ENCODE measurements at places on chromosomes 2 and 18.

- peak; percentile 48 for DNase-seq
Observed at GRCh38 chr2:121049950-121050585, 234.9 kb downstream of the TFCP2L1 start.

DNA sequence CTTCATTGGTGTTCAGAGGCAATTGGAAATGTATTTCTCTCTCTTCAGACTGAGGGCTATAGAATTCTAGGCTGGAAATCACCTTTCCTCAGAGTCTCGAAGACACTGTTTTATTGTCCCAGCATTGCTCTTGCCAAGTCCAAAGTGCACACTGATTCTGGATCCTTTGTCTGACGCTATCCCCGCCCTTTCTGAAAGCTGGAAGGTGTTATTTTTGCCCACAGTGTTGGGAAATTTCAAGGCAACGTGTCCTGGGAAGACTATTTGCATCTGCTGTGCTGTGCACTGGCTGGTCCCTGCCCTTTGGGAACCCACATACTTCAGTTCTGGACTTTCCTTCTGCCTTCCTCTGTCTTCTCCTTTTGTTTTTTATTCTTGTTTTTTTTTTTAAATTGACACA lies 190.8 kb downstream of the SH3BP4 start:
- no peak for DNase-seq

- DNase-seq: no peak
Observed at GRCh38 chr2:66110608-66111007, 324.3 kb upstream of the MEIS1 start.

DNA sequence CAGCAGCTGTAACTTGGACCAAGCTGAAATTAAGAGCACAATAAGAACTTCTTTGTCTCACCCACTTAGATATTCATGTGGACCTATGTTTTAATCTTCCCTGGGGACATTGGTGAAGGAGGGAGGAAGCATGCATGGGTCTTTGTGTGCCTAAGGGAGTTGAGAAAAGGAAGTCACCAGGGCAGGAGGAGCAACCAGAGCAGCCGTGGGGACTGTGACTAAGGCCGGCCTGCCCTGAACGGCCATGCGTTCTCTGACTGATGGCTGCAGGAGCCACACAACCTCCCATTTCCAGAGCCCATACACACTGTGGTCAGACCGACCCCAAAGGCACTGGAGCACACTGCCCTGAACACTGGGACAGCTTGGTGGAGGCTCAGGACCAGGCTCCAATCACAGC lies 43.7 kb upstream of the SLC35G4 start:
- DNase-seq: no peak
